ENCODE measurements at places on chromosomes 5 and 9. TPM values are rescaled to one million over a fixed set of nuclear protein-coding genes. Genes with fewer than 3 reads are reported as not detected.

GRCh38 chr5:110726249-110727024 is at the start of gene TMEM232:
TSS of gene TMEM232 (minus strand) at chr5:110726671. CDS start at chr5:110667352, 59,319 bp downstream.
- DNase-seq, result peak; percentile 64

The EQTN gene
- total RNA-seq, result not detected

The CCNJL gene
- total RNA-seq, result 0.30 TPM

- no peak for DNase-seq
Observed at GRCh38 chr5:143065996-143066522, 295.9 kb downstream of the ARHGAP26 start.

The N4BP3 gene
- 7.6 TPM for total RNA-seq

DNA sequence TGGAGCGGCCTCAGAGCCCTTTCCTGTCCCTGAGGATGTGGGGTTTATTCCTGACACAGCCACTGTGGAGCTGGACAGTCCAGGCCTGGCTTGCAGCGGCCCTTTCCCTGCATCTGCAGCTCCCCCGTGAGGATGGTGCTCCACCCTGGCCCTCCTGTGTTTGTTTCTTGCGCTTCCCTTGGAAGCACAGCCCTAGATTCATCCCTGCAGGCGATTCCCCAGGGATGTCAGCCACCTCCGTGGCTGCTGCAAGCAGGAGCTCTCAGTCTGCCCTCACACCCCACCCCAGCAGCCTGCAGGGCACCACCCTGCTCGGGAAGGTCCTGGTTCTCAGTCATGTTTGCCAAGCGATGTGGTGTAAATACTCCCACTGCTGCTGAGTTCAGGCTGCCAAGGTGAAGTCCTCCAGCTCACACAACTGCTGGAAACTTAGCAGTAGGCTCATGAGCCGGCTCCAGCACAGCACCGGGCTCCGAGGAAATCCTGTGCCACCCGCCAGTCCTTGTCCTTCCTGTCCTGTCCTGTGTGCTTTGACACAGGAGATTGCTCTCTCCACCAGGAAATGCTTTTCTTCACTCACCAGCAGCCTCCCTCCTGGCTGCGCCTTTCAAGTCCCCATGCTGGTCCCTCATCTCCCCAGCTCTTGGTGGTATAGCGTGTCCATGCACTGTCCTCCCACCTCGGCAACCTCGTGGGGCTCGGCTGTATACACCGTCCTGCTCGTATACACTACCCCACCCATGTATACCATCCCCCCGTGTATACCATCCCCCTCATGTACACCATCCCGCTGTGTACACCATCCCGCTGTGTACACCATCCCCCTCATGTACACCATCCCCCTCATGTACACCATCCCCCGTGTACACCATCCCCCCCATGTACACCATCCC is 16.2 kb downstream of the ROPN1L start:
- no peak for DNase-seq

The DUSP1 gene
- 15.0 TPM for total RNA-seq

The GRAMD2B gene
- 9.3 TPM for total RNA-seq

DNA sequence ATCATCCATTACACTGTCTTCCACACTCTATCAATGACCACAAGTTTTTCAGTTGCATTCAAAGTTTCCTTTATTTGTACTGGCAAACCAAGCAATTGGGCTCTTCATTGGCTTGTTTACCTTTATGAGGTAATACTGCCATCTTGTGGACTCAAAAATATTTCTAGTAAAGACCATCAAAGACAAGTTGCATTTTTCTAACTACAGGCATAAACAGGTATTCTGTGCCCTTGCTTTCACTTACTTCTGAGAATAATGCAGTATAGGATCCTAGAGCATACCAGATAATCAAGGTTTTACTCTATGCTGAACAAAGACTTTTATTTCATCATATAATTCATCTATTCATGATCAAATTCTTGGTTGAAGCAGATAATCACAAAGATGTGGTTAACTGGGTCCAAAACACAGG is 173.7 kb upstream of the POU5F2 start:
- DNase-seq, result no peak

The PLPP7 gene
- not detected for total RNA-seq

DNA sequence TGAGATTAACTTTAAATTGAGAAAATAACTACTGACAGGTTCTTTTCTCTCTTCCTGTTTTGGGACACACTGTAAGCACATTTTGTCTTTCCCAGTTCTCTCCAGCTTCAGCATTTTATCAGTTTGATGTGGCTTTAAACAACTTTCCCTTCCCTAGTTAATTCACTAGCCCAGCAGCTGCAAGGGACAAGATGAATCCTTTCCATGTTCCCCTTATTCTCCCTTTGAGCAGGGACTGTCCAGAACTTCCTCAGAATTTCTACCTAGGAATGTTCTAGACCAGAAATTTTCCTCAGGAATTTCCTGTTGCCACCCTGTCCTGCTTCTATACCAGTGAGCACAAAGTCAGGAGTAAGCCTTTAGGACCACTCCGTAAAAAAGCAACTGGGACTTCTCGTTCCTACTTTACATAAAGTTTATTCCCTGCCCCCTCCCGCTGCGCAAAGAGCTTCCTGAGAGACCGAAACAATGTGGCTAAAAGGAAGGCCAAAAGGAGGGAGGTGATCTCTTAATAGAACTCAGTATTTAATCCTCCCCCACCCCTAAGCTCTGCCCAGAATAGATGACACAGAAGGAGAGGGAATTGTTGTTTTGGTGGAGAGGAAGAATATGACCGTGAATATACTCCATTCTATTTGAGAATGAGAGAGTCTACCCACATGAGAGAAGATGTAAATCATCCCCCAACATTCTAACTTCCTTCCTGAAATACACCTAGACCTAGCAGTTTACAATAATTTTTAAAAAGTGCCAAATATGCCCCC is 61.9 kb downstream of the GLIS3 start:
- no peak for DNase-seq

- no peak for DNase-seq
Observed at GRCh38 chr5:73624888-73625287, 1.1 kb upstream of the ARHGEF28 start.

DNA sequence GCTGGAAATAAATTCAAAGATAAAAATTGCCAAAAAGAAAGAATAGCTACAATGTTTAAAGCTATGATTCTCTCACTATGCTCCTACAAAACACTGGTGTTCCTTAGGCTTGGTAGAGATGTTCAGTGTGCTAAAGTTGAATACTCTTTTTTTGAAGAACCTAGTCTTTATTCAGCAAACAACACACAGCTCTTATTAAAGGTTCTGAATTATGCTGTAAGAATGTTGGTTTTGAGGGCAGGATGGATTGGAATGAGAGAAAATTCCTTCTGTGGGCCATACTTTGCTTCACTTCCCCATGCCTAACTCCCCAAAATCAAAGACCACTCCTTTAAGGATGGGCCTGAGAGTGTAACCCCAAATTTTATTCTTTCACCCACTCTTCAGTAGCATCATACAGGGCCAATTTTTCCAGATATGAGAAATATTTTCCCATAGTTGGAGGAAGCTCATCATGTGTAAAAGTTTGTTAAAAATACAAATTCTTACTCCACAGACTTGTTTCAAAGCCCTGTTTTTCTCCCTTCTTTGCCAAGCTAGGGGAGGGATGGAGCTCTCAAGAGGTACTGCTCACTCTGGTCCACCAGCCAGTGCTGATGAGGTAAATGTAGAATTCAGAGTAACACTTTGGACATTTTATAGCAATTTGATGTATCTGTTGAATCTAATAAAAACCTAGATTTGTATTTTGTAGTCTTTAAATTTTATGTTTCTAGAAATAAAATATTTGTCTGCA is 99.3 kb downstream of the GDNF start:
- no peak for DNase-seq

- no peak for DNase-seq
Observed at GRCh38 chr5:25119650-25120049, 474.9 kb upstream of the CDH10 start.

The PAM gene
- total RNA-seq, result 50.9 TPM

The CCDC192 gene
- not detected for total RNA-seq

GRCh38 chr9:19512103-19512832 is 103.5 kb downstream of the ACER2 start:
- DNase-seq, result no peak

The ADAM19 gene
- 37.9 TPM for total RNA-seq

The DNAJB5 gene
- 2.7 TPM for total RNA-seq

The PFN3 gene
- total RNA-seq, result not detected

The PTPRD gene
- total RNA-seq, result 0.28 TPM

The ASB6 gene
- 35.1 TPM for total RNA-seq

GRCh38 chr5:102800427-102800826 is 45.3 kb downstream of the PAM start:
- DNase-seq, result no peak

The ADAMTS13 gene
- total RNA-seq, result 0.60 TPM

- no peak for DNase-seq
Observed at GRCh38 chr9:134158753-134159392, 5.5 kb downstream of the RNU6ATAC start.

The NME5 gene
- total RNA-seq, result not detected

The TAF11L5 gene
- total RNA-seq, result not detected

GRCh38 chr5:74578356-74579044 is 62.0 kb downstream of the ENC1 start:
- no peak for DNase-seq

The CTXN3 gene
- not detected for total RNA-seq

GRCh38 chr9:120536949-120537640 is 42.9 kb downstream of the CDK5RAP2 start:
- no peak for DNase-seq

DNA sequence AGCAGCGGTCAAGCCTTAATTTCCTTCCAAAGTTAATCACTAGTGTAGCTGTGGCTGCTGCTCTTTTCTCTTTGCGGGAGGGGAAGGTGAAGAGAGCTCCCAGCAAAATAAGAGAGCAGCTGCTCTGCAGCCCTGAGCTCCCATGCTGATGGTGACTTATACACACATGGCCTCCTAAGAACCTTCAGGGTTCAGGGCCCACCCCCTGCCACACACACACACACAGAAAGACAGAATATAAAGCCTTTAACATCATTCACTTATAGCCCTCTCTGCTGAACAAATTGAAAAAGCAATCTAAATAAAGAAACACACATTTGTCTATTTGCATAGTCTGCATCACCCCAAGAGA is 43.6 kb downstream of the GAS1 start:
- no peak for DNase-seq

DNA sequence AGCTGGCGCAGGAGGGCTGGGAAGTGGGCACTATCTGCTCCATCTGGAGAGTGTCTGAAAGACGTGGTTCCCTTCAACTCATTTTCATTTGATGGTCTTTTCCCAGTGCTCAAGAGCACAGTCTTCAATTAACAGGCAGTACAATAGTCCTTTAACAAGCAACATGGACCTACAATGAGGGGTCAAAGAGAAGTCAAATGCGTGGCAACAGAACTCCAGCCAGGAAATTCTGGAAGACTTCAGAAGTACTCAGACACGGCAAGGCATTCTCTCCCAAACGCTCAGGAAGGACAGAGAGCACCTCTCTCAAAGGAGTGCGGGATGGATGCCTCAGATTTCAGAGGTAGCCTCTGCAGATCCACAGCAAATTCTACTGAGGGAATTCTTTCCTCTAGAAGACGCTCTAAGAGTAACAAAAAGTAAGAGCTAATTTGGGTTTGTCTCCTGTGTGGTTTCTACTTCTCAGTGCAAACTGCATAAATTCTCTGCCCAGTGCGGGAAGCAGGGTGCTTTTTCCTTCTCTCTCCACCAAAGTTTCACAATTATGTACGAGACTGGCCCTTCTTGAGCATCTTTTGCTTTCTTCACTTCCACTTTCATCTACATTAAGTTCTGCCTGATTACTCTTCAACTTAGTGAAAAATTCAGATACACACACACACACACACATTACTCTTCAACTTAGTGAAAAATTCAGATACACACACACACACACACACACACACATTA is 56.4 kb downstream of the LHFPL2 start:
- no peak for DNase-seq

GRCh38 chr5:178440181-178440580 is 150.0 kb downstream of the COL23A1 start:
- DNase-seq, result no peak

GRCh38 chr5:135195270-135195608 is 161.2 kb upstream of the PITX1 start:
- DNase-seq, result no peak

- DNase-seq, result no peak
Observed at GRCh38 chr5:13212886-13213285, 731.6 kb downstream of the DNAH5 start.

DNA sequence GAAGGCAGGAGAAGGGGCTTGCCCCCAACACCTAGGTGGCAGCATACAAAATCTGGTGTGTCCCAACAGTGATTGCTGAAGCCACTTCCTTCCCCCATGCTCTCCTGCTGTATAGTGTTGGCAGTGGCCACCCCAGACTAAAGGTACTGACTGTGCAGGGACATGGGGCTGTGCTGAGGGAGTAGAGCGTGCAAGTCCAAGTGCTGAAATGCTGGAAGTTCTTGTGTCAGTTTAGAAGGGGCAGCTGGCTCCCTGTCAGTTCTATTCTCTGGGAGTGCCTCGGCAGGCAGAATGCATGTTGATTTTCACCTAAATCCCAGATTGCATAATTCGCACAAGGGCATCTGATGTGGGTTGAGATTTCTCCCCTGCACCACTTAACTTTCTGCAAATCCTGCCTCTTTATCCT is 68.6 kb downstream of the GDNF start:
- no peak for DNase-seq

DNA sequence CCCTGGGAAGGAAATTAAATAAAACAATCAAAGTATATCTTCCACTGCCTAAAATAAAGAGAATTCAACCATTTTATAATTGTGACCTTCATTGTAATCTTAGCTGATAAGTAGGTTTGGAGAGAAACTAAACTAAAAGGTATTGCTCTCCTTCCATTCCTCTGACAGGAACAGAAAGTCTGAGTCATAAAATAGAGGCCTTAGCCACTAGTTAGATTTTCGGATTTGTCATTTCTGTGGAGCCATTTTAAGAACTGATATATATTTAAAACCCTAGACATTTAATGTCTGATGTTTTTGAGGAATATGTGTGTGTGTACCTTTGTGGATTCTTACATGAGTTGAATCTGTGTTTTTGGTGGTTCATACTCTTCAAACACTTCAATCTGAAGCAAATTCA is 11.8 kb upstream of the TMC1 start:
- DNase-seq, result no peak

The SPTLC1 gene
- total RNA-seq, result 50.5 TPM

GRCh38 chr9:112540800-112541199 is 54.2 kb downstream of the KIAA1958 start:
- DNase-seq, result no peak

Measured in activated T-cell treated with anti-CD3 and anti-CD28 coated beads, Interleukin-2, amount 50 U/mL, for 4 hours (primary cell).